ENCODE measurements at places on chromosomes 4 and X.
A peak's percentile ranks its signal among the peaks of the same experiment; 100 is the strongest.

DNA sequence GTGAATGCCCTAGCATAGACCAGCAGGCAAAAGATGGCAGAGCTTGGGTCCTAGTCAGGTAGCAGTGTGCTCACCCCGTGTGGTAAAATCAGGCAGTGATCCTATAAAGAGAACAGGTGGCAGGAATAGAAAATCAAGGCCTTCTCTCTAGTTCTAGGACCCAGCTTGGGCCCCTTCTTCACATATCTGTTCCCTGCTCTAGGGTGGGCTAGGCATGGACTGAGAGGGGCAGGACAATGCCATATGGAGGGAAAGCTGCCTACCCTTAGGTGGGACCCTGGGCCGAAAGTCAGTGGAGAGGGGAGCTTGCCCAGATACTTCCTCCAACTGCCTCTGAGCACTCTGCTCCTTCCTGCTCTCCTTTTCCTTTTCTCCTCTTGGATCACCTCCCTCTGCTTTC lies 117.4 kb upstream of the NALF2 start:
- DNase-seq = no peak

DNA sequence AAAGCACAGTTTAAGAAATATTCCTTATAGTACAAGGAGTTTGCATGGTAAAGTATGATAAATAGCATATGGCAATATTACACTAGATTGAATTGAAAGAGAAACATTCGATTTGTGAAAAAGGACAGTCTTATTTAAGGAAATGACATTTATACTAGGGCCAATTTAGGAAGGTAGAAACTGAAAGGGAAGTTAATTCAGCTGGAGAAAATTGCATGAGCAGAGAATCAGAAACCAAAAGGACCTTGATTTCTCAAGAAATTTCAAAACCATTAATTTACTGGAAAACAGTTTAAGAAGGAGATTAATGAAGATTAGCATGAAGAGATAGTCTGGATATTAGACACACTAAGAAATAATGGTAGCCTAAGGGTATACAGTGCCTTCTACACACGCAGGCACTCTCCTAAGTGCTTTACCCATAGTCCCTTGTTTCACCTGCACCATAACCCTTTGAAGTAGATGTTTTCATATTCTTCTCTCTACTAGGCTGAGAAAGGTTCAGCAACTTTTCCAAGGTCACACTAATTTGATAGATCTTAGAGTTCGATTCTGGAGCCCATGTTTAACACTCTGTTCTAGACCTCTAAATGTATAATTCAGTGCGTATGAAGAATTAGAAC lies 259.1 kb upstream of the SLIT2 start:
- DNase-seq = no peak

DNA sequence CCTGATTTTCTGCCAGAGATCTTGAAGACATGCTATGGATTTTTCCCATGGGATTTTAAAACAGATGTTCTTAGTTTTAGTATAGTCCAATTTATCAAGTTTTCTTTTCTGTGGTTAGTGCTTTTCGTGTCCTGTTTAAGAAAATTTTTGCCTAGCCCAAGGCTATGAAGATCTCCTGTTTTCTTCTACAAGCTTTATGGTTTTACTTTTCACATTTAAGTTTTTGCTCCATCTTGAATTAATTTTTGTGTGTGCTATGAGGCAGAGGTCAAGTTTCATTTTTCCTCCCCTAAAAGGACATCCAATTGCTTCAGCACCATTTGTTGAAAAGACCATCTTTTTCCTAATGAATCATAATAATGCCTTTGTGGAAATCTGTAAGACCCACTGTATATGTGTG lies 65.6 kb downstream of the POLR2B start:
- no peak for DNase-seq

- peak; percentile 60 for DNase-seq
Measured at GRCh38 chr4:36394352-36394903, 113.0 kb downstream of the DTHD1 start.

DNA sequence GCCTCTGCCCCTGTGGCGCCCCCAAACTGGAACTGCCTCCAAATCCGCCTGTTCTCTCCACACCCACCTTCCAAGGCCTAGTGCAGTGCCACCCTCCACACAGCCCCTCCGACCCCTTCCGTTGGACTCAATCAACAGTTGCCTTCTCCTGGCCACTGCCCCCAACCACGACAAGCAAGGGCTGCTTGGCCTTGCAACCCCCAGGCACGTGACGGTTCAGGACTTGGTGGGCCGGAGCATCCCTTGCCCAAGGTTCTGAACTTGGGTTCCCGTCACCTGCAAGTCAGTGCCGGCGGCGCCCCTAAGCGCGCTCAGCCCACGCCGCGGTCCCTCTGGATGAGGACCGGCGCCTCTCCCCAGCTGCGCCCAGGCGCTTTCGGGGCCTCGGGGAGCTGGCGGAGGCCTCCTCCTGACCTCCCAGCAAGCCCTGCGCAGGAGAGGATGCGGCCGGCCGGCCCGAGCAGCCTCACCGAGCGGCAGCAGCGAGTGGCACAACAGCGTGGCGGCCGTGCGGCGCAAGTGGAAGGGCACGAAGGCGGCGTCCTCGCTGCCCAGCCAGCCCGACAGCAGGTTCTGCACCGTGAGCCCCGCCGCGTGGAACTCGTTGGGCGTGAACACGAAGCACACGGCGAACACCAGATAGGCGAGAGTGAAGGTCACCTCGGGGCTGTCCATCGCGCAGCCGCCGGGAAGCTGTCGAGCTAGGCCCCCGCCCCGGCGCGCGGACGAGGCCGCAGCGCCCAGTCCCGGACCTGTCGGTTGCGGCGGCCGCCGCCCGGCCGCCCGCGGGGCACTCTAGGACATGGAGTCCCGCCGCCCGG lies 750 bp downstream of the TMEM129 start:
- DNase-seq = peak; percentile 63

GRCh38 chr4:120037411-120037810 lies 29.2 kb downstream of the MAD2L1 start:
- no peak for DNase-seq

Measured in activated naive CD4-positive, alpha-beta T cell treated with anti-CD3 and anti-CD28 coated beads, Interleukin-2, amount 10 ng/mL, durations not matched to agents 7 days and 5 days (primary cell).